ENCODE measurements at places on chromosomes 5 and 9.

DNA sequence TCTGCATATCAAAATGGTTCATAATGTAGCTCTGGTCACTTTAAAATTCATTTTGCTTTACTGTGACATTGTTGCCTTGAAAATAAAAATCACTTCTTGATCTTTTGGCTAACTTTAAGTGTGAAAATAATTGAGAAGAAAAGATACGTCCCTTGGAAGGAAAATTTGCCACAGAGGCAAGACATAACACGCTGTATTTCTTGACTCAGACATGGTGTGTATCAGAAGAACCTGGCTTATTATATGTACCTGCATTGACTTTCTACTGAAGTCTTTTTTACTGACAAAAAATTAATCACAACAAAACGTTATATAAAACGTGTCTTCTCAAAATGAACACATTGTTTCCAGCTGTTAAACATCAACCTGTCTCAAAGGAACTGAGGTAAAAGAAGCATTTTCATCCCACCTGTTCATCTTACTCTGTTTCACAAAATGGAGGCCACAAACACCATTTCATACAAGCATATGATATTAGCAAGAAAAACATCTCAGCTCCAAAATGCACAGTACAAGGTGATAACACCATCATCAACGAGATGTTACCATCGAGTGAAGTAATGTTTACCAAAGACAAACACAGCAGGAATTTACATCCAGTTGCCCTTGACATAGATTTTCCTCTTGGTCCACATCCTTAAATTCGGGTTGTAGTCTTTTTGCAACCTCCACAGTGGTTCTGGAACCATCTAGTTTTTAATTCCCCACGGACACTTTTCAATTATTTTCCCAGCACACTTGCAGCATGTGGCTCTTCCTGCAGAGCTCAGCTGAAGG, 179.9 kb downstream of the GLIS3 start:
- DNase-seq = no peak

- no peak for DNase-seq
Measured at GRCh38 chr9:128626181-128626580, 30.5 kb downstream of the DYNC2I2 start.

GRCh38 chr5:145847499-145848497, 12.7 kb upstream of the PRELID2 start:
- DNase-seq = no peak

- DNase-seq = no peak
Measured at GRCh38 chr5:154503698-154504039, 25.6 kb upstream of the HAND1 start.

DNA sequence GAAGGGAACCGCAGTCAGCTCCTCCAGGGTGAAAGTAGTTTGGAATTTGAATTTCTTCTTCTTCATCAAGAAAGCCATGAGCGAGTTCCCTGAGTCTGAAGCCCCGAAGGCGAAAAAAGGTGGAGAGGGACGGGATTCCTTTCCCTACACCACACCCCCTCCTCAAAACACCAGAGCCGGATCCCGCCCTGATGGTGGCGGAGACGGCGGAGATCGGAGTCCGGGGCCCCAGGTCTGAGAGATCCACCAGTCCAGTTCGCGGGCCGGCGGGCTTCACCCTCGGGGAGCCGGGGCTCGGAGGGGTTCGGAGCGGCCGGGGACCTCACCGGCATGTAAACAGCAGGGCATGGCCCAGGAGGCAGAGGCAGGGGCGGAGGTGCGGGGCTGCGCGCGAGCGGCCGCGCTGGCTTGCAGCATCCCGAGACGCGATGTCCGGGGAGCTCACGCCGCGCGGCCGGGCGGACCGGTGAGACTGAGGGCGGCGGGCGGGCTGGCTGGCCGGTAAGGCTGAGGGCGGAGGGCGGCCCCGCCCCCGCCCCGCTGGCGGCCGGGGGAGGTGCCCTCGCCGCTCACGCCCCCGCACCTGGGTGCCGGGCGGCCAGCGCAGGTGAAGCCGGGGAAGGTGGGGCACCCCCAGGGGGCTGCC, 606 bp downstream of the EEIG1 start:
- no peak for DNase-seq

GRCh38 chr5:82622711-82623514, 344.8 kb upstream of the RPS23 start:
- no peak for DNase-seq

DNA sequence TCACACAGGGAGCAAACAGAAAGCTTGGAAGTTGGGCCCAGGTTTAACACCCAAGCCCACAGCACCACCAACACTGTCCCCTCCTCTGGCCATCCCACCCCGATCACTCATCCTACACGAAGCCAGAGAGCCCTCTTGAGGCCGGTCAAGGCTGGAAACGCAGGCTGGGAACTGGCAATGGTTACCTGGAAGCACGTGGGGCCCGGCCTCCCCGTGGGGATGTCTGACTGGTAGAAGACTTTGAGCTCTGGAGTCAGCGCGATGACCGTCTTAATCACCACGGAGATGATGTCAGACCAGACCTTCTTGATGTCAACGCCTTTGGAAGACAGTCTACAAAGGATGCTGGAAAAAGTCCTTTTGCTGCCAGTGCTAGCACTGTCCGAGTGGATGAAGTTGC, 104.1 kb downstream of the TTLL11 start:
- no peak for DNase-seq

DNA sequence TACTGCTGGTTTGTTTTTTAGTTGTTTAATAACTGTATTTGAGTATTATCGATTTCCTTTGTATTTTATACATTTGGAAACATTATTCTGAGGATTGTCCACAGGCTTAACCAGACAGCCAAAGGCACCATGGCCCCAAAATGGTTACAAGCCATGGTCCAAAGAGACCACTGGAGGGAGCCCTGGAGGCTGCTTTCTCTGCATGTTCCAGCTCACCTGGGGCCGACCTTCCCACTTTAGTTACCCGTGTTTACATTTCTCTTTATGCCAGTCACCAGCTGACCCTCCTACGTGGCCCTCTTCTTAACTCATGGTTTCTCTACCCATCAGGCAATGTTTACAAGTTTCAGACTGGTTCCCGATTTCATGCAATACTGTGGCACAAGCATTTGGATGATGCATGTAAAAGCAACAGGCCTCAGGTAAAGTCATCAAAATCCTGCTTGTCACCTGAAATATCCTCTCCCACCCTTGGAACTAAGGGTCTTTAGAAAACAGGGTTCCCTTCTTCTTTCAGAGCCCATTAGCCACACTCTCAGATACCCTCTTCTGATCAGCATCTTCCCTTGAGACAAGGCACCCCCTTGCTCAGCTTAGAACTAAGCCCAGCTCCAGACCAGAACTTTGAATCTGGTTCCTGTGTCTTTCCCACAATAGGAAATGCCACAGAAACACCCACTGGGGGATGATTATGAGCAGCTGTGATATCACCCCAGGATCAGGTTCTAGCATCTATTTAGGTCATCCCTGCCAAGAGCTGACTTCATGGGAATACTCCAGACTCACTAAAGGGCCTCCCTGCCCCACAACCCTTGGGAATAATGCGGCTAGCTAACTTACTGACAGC, 49.9 kb upstream of the GARNL3 start:
- peak; percentile 38 for DNase-seq

DNA sequence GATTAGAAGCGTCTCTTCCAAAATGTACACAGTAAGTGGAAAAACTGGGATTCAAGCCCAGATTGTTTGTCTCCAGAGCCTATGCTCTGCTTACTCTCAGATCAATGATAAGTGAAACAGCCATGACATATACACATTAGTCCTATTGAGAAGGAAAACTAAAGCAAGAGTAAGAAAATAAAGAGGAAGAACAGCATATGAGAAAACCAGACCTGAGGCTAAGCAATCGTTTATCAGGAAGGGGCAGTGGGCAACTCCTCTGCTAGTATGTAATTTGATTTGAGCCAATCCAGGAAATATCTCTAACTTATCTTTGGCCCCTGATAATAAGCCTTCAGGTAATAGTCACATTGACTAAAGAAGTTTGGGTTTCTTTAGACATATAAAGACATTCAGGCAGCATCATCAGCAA, 789.9 kb upstream of the C9orf72 start:
- no peak for DNase-seq

GRCh38 chr5:152259702-152260101, 145.4 kb downstream of the NMUR2 start:
- no peak for DNase-seq

Measured in stimulated activated CD4-positive, alpha-beta T cell treated with anti-CD3 and anti-CD28 coated beads, TNF-alpha, amount 100 ng/mL, for 4 hours (primary cell).